ENCODE measurements at places on chromosomes 1 and 21.
A peak's percentile ranks its signal among the peaks of the same experiment; 100 is the strongest.

- peak; percentile 100 for DNase-seq
These were observed 161.6 kb downstream of the GLUL start for GRCh38 chr1:182229921-182230491.

- DNase-seq = no peak
These were observed 24.8 kb upstream of the PSEN2 start for GRCh38 chr1:226845624-226846023.

- DNase-seq = no peak
These were observed 55.0 kb upstream of the HMCN1 start for GRCh38 chr1:185679220-185679619.

GRCh38 chr1:214427871-214428277, 123.5 kb downstream of the PTPN14 start:
- DNase-seq = no peak

DNA sequence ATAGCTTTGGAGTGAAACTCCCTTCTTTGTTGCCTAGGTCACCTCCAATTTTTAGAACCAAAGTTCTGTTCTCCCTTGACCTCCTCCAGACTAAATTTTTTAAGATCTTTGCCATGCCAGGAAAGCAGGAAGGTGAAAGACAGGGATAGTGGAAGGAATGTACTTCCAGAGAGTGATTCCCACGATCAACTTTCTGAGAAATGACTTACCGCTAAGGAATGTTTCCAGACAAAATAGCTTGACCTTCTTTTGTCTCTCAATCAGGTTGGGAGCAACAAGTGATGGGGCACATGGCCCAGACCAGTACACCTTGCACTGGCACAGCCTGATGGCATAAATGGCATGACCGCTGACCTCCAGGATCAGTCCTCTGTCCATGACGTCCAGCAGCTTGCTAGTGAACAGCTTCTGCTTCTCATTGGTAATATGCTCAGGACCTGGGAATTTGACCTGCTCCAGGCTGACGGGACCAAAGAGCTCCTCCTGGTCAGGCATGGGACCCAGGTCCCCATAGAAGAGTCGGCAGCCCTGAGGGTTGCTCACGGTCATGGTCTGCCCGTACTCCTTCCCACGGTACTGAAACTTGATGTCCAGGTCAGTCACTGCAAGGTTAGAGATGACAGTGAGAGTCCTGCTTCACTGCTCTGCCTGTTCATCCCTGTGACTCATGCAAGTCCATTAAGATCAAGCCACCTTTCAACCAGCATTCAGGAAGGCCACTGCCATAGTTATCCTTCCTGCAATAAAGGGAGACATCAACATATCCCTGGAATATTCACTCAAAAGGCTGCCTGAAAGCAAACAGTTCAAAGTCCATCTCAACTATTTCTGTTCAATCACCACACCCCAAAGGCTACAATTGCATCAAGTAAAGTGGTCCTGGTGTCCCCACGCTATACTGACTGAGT, 6.2 kb upstream of the C1orf74 start:
- DNase-seq = no peak

DNA sequence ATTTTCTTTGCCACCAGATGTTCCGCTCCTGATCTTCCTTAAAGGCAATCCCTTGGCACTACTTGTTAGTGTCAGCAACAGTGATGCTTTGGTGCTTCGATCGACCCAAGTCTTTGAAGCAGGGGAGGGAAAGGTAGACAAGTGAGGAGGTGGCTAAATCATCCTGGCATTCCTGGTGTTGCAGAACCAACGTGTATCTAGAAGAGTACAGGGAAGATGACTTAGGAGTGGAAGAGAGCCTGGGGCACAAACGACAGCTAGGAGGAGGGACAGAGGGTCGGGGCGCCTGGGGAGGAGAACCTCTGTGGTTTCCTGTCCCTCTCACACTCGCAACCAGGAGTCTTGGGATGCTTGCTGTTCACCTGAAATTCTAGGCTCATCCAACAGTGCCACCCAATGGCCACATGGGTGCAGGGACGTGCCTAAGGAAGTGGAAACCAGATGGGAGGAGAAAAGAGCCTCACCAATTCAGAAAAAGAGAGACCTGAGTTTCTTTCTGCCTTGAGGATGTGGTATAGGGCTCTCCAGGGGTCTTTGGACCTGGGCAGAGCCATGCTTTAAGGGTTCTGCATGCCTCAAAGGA, 9.5 kb upstream of the KCNA2 start:
- peak; percentile 5 for DNase-seq

GRCh38 chr21:18030248-18030647, 211.1 kb upstream of the C21orf91 start:
- no peak for DNase-seq

DNA sequence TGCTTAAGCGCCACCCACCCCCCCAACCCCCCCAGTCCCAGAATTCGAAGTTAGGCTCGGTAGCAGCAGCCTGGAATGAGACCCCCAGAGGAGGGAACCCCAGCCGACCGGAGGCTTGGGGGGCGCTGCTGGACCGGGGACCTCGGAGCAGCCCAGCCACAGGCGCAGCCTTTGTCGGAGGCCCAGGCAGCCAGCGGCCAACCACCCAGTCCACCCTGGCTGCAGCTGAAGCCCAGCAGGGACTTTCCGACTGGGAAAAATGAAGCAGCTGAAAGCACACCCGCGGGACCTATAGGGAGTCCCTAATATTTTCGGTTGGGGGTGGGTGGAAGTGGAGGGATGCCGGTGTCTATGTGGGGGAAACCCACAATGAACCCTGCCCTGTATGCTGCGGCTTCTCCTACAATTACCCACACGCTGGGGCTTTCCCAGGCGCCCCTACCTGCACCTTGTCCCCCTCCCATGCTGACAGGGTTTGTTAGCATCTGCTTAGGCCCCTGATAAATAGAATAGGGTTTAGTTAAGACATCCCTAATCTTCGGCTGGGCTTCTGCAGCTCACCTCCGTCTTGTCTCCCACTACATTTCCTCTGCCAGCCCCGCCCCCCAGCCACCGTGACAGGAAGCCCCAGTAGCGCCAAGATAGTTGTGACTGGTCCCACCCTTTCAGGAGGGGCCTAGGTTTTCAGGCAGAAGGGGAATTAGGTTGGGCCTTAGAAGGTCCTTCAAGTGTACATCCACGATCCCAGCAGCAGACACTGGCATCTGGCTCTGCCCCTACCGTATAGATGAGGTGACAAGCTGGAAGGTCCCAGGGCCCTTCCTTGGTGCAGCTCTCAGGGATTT, 838 bp downstream of the CCDC28B start:
- no peak for DNase-seq

DNA sequence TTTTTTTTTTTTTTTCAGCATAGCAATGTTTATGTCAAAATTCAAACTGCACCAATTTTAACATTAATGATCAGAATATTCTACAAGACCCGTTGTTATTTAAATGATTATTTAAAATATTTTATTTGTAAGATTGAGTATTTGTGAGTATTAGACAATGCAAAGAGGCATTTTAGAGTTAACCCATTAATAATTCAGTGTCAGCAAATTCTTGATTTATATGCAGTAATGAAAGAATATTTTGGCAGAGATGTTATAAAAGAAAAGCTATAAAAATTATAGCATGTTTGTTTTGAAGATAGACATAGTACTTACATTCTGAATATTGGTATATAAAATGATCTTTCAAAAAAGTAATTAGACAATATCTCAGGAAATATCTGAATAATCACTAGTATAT, 269.5 kb upstream of the ZRANB2 start:
- no peak for DNase-seq

- DNase-seq = no peak
These were observed 27.6 kb downstream of the CTNNBIP1 start for GRCh38 chr1:9882296-9882944.

DNA sequence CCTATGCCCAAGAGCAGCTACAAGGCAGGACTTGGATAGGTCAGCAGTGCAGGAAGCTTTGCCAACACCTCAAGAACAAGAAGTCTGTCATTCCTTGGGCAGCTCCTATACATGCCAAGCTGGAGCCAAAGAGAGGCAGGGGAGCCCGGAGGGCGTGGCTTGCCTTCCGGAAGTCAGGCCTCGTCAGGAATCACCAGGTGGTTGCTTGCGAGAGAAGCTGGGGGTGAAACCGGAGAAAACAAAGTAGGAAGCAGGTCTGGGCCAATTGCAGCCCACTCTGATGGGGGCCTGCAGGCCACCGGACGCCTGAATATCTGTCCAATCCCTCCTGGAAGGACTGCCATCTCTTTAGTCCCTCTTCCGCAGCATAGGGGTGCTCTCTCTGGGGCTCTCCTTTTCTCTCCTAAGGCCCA, 794 bp upstream of the FAM76A start:
- DNase-seq = no peak

DNA sequence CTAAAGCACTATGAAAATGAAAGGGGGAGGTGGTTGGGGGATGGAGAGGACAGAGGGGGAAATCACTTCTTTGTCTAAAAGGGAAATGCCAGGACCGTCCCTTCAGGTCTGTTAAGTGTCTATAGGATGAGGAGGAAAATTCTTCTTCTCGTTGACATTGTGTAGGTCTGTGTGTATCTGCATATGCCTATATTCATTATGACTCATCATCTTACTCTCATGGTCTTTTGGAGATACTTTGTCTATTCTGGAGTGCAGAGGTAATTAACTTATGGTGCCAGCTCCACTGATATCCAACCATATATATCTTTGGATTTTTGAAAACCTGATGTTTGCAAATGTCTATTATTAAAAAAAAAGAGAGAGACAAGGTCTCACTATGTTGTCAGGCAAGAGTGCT, 143.7 kb downstream of the PBX1 start:
- DNase-seq = no peak

DNA sequence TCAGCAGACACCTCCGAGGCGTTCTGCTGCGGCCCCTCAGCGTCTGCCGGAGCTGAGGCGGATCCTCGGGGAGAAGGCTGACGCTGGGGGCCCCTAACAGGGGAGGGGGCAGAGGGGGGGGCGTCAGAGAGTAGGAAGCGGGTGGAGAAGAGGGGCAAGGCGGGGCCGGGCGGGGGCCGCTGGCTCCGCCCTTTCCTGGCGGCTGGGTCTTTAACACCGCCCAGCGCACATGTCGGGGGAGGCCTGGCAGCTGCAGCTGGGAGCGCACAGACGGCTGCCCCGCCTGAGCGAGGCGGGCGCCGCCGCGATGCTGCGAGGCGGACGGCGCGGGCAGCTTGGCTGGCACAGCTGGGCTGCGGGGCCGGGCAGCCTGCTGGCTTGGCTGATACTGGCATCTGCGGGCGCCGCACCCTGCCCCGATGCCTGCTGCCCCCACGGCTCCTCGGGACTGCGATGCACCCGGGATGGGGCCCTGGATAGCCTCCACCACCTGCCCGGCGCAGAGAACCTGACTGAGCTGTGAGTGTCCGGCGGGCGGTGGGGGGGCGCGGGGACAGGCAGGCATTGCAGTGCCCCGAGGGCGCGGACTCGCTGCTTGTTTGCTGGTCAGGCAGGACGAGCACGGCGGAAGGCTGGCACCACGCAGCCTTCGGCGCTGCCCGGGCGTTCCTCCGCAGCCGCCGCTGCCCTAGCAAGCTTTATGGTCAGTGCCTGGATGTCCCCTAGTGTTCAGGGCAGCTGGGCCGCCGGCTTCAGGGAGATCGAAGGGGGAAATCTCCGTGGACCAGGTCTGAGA, at the start of gene NTRK1:
TSS of gene NTRK1 (plus strand) at position 238 of the 796 bp plus-strand sequence. CDS start at position 308, 70 bp downstream.
- DNase-seq = no peak

DNA sequence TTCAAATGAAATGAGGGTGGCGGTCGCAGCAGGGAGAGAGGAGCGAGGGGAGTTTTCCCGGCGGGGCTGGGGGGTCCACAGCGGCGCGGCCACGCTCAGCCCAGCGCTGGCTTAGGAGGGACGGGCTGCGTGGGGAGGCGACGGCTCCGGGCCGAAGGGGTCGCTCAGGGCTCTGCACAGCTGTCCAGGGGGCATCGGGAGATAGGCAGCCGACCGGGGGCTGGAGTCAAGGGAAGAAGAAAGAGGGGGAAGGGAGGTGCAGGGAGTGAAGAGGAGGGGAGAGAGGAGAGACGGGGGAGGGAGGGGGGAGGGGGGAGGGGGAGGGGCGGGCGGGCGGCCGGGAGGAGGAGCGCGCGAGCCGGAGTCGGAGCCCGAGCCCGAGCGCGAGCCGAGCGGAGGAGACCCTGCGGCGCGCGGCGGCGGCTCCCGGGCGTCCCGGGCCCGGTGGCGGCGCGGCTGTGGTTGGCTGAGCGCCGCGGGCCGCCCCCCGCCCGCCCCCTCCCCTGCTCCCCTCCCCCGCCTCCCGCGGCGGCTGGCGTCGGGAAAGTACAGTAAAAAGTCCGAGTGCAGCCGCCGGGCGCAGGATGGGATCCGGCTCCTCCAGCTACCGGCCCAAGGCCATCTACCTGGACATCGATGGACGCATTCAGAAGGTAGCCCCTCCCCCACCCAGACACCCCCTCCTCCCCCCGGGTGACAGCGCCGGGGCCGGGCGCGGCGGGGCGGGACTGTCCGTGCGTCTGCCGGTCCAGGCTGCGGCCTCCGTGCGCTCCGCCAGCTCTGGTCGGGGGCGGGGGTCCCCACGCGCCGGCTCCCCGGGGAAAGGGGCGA, at the start of gene PDE9A:
TSS of gene PDE9A (plus strand) at position 391 of the 831 bp plus-strand sequence. CDS start at position 585, 194 bp downstream.
- DNase-seq = no peak

DNA sequence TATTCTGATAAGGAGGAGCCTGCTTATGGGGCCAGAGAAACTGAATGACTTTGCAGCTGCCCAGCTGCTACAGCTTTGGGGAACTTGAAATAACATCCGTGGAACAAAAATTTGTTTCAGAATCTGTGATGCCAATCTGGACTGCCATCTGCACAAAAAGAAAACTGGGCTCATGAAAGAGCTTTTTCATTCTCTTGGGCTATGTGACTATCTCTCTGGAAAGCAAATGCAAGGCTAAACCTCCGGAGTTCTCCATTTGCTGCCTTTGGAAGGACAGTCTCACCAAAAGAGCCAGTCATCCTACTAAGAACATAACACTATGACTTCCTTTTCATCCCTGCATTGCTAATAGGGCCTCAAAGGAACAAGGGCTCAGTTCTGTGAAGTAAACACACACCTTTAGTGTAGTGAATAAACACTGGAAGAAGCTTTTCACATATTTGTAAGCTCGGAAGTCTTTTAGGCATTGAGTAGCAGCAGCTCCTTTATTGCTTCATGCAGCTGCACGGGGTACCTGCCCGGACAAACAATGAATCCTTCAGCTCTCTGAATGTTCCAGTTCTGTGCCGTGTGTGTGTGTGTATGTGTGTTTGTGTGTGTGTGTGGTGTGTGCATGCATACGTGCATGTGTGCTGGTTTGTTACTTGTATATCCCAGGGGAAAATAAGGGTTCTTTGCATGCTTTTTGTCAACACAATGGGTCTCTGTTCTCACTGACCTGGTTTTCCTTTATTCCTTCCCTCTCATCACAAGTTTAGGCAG, 255.5 kb upstream of the SGIP1 start:
- no peak for DNase-seq

DNA sequence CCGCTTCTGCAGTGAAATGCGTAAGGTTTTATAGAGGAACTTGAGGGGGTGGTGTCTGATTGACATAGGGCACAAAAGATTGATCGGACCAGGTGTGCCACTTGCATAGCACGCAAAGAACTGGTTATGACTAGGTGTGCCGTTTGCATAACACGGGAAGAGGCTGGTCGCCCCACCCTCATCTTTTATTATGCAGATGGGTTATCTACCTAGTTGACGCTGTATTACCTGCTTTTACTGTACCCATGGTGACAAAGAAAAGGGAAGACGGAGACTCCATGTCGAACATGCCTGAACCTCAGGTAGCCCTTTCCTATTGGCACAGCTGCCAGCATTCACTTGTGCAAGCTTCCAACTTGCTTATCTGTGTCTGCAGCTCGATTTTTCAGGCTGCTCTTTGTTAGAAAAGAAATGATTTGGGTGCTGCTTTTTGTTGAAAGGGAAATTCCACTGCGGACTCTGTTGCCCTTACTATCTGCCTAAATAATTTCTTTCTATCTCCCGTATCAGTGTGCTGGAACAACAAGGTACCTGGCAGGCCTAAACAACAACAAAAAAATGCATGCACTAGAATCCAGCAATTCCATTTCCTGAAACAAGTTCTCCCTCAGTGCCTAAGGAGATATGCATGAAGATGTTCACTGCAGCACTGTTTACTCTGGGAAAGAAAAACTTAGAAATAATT, 194.4 kb upstream of the KAZN start:
- DNase-seq = no peak

Data from NCI-H187 treated with DMSO at 0.1 percent for 48 hours (cell line).